Large intestine (tissue), 12 donors: ENCODE measurements at places on chromosomes 11 and 22. TPM values are rescaled to one million over a fixed set of nuclear protein-coding genes. Genes with fewer than 3 reads are reported as not detected.

DNA sequence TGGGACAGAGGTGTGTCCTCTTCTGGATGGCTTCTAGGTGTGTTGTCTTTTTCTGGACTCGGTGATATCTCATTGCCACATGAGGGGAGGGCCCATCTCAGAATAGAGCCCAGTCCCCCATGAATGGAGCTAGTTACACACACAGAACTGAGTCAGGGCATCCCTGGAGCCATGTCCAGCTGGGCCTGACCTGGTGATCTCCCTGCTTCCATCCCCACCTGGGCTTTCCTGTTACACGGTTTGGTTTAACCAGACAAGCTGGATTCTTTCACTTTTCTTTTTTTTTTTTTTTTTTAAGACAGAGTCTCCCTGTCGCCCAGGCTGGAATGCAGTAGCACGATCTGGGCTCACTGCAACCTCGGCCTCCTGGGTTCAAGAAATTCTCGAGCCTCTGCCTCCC lies 6.1 kb upstream of the A4GALT start:
- no peak for DNase-seq

DNA sequence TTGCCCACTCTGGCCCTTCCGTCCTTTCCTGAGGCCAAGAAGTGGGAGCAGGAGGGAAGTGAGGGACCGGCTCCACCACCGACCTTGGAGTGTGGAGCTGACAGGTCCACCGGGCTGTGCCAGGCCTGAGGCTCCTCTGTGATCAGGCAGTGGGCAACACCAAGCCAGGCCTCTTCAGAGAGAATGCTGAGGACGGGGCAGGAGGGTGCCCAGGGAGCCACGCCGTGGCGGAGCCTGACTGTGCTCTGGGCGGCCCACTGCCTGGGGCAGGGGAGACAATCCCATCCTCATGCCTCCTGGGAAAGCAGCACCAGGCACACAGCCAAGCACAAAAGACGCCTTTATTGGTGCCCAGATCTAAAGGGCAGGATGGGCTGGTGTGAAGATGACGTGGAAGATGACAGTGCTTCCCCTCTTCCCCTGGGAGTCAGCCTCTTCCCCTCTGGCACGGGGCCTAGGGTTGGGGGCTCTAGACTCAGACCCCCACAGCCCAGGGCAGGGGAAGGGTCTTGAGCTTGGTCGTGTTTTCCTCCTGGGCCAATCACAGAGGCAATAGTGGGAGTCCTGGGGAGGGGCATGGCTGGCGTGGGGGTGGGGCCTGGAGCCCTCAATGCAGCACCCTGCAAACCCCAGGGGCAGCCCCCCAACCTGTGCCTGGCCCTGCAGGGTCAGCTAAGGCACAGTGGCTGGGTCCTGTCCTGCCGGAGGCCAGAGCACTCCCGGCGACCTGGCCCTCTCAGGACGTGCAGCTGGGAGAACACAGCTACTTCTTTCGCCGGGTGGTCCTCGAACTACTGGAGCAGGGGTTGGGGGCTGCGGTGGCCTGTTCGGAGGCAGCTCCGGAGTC lies 4.7 kb downstream of the LMF2 start:
- no peak for DNase-seq

DNA sequence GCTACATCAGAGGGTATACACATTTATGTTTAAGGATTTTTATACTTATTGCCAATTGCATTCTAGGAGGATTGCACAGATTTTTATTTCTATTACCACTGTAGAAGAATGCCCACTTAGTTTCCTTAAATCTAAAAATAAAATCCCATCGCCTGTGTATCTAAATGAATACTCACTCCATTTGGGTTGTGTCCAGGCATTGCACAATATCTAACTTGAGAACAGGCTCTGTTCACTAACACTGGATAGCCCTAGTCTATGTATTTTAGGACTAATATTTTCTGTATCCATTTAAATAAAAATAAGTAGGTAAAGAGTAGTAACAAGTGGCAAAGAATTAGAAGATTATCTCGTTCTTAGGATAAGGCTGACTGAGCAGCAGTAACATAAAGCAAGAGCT lies 4.1 kb downstream of the C11orf52 start:
- DNase-seq, result no peak

DNA sequence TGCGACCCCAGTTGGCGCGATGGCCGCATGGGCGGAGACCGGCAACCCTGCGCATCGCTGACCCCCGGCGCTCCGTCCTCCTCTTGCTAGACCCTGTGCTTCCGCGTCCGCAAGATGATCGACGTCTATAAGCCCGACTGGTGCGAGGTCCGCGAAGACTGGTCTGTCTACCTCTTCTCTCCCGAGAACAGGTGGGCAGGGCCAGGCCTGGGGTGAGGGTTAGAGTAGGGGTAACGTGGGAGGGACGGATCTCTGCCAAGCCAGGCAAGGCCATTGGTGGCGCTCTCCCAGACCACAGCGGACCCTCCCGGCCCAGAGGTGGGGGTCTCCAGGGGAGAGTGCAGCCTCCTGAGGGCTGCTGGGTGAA lies 92.1 kb downstream of the CACNA1I start:
- no peak for DNase-seq

- DNase-seq, result peak; percentile 30
These were observed 668 bp upstream of the CHST1 start for GRCh38 chr11:45665933-45666647.

DNA sequence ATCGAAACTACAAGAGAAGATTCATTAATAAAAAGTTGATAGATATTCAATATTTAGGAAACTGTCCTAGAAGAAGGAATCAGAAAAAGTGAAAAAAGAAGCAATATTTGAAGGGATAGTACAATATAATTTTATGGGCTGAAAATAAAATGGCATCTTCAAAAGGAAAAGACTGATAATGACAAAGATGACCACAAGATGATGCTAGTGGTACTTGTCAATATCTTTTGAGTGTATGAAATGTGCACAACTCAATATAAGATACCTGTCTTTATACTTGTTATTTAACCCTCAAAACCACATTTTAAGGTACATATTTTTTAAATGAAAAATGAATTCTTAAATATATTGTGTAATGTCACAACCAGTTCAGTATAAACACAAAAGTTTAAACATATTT lies 1059.6 kb upstream of the RAG2 start:
- no peak for DNase-seq

DNA sequence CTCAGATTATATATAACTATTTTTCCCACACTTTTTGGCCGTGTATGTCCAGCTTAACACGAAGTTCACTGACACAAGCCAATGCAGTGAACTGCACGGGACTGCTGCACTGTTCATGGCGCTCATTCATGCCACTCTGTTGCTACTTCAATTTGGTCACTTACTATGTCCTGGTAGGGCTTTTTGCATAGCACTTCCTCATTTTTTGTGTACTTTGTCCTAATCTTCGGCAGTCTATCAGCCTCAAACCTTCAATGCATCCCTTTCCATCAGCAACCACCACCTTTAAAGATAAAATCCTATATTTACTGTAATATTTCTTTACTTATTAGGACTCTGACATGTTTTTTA lies 18.7 kb upstream of the ARHGAP32 start:
- no peak for DNase-seq

DNA sequence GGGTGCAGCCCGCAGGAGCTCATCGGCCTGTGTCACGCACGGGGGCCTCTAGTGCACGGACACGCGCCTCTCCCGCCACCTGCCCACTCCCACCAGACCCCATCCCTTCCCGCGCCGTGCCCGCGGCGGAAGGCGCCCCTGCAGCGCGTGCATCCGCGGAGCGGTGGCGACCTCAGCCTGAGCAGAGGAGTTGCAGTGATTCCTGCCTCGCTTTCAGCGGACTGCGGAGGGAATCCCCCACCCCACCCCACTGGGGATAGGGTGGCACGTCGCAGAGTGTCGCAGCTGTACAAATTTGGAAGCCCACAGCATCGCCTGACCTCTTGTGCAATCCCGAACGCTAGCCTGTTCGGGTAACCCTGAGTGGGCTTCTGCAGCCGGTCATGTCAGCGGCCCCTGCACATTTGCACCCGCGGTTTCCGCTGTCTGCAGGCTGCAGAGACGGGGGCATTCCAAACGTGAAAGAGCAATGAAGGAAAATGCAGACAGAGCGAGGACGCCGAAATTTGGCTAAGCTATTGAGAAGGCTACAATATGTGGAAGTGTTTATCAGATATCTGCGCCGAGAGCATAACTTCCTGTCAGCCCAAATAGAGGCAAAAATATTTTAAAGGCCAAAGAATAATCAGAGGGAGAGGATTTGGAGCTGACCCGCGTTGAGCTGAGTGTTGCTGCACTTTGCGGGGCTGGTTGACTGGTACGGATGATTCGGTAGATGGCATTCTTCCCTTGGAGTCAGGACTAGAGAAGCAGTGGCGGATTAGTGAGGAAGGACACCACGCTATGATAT lies 617 bp upstream of the ARHGAP20 start:
- peak; percentile 9 for DNase-seq

DNA sequence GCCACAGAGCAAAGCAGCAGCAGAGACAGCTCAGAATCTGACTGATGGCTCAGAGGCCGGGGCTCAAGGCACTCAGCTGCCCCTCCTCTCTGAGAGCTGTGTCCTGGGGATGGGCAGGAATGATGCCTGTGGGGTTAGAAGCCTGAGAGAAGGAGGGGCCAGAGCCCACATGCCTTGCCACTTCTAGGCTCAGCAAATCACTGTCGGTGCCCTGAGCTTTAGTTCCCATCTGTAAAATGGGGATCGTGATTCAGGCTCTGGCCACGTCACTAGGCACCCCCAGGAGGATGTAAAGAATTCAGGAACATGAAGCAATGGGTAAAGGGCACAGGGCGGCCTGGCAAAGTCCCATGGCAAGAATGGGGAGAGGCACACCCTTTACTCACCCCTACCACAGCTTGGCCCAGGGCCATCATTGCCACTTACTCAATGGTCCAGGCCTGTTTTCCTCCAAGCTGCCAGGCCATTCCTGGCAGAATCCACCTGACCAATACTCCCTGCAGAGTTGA lies 3.4 kb upstream of the CDC42EP2 start:
- no peak for DNase-seq

GRCh38 chr22:37485395-37486223 lies 575 bp downstream of the MFNG start:
- DNase-seq, result no peak

DNA sequence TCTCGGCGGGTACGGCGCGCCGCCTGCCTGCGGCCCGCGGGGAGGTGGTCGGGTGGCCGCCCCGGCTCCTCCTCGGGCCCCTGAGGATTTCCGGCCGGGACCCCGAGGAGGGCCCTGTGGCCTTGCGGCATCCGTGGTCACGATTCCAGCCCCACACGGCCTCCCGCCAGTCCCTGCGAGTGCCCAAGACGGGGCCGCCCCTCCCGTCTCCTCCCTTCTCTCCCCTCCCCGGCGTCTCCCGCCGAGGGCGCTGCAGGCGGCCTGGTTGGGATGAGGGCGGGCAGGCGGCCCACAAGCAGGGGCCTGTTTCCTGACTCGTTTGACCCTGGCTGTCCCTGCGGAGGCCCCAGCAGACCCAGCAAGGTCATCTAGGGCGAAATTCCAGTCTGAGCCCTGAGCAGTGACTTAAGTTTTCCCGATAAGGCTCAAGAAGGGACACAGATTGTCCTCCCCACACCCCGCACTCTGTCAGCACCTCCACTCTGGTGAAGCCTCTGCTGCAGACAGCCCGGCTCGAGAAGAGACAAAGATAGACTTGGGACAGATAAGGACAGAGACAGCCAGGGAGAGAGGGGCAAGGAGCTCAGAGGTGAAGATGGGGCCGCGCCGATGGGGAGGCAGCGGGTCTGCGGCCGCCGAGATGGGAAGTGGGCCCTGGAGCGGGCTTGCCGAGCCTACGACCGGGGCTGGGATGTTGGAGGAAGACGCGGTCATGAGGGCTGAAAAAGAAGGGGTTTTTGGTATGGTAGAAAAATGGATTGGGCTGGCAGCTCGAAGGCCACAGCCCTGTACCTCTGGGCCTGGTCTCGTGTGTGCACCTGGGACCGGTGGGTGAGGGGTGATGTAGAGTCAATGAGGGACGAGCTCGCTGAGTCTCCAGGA lies 95.0 kb downstream of the SWAP70 start:
- peak; percentile 87 for DNase-seq

- no peak for DNase-seq
These were observed 113.7 kb upstream of the NAV2 start for GRCh38 chr11:19598876-19599486.

DNA sequence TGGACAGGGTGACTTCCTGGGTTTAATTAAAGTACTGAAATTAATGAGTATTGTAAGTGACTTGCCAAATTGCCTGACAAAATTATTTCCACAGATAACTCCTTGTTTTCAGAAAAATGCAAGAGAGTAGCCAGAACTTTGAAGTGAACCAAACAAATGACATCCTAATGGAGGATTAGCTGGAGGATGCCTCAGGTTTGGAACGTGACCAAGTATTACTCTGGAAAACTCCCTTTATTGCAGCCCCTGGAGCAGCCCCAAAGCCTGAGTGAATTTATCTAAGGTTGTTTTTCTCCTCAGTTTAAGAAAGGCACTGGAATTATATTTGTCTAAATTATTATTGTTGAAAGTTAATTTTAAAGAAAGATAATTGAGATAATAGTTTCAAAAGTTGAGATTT lies 343.6 kb upstream of the MTNR1B start:
- DNase-seq, result no peak

DNA sequence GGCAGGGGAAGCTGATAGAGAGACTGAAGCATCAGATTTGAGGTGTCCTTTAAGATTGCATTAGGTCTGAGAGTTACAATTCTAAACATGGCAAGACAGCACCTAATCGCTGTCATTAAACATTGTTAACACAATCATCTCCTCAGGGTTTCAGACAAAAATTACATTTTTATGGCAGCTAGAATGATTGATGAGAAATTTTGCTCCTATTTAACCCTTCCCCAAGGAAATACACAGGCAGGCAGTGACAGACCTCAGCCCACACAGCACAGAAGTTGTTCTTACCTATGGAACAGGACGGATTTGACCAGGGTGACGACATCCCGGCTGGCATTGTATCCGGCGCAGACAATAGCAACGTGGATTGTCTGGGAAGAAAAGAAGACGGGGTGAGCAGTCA lies 294.3 kb downstream of the LARGE1 start:
- no peak for DNase-seq

DNA sequence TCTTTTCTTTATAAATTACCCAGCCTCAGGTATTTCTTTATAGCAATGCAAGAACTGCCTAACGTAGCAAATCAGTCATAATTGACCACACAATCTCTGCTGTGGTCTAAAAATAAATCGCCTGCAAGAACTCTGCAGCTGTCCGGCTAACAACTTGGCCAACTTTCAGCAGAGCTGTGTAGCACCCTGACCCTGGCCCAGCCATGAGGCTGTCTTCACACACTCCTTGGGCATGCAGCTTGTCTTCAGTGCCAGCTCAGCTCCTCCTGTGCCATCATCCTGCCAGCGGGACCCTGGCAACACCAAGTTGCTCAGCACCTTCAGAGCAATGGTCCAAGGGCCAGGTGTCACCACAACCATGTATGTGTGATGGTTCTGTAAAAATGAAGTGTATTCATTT lies 355.6 kb downstream of the OPCML start:
- DNase-seq, result no peak

SCGB1A1 gene
- polyA plus RNA-seq, result not detected

POU2AF2 gene
- 0.49 TPM for polyA plus RNA-seq

PAMR1 gene
- polyA plus RNA-seq, result 8.3 TPM

SLC37A2 gene
- 91.1 TPM for polyA plus RNA-seq

GLYATL1 gene
- 10.0 TPM for polyA plus RNA-seq

EXPH5 gene
- 1.1 TPM for polyA plus RNA-seq

MLC1 gene
- polyA plus RNA-seq, result 0.57 TPM

PRSS23 gene
- 23.2 TPM for polyA plus RNA-seq
